Erythroblast (primary cell): ENCODE measurements at places on chromosomes 11 and 22.

DNA sequence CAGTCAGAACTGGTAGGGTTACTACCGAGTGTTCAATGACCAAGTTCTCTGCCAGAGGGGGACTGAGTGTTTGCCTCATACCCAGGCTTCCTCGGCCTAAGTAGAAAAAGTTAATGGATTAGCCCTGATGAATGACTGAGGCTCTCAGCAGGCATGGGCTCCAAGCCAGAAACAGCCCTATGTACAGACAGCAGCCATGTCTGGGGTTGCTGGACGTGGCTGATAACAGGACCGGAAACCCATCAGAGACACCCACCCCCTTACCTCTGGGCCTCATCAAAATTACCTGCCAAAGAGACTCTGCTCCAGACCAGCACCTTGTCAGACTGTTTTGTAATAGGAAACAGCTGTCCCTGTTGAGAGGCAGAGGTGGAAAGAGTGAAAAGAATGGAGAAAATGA, 351.4 kb downstream of the ETS1 start:
- no peak for DNase-seq

- peak; percentile 28 for DNase-seq
Measured at GRCh38 chr11:34565417-34566207, 52.0 kb upstream of the ELF5 start.

- no peak for DNase-seq
Measured at GRCh38 chr11:67551127-67551526, 27.9 kb upstream of the CABP2 start.

DNA sequence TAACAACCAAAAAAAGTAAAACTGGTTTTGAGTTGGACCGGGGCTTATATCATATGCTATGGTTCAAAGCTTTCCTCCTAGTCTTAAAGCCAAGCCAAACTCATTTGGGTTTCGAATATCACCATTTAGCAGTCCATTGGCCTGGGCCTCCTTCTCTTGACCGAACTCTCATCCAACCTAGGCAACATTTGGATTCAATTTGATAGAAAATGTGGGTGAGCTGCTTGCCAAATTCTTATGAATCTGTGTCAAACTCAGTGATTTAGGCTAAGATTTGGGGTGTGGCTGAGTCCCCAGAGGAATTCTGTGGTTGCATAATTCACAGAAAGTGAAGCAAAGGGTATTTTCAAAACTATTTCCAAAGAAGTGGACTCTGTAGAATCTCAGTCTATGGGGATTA, 83.7 kb downstream of the BLID start:
- no peak for DNase-seq

- no peak for DNase-seq
Measured at GRCh38 chr22:49667236-49667635, 160.4 kb downstream of the BRD1 start.

DNA sequence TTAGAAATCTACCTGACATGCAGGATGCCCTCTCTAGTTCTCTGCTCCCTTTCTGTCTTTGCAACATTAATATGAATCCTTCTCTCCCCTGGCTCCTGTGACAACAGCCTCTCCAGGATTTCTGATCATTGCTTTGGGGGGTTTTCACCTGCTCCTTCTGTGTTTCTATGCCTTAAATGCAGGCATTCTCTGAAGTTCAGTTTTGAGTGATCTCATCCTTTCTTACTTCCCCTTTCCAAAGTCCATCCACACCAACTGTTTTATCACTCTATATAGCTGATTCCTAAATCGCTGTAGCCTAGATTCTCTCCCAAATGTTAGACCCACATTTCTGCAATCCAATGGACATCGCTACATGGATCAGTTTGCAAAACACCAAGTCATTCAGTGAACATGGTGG, 330.7 kb upstream of the NCAM1 start:
- no peak for DNase-seq

- peak; percentile 21 for DNase-seq
Measured at GRCh38 chr11:10298342-10298741, 4.3 kb upstream of the SBF2 start.

DNA sequence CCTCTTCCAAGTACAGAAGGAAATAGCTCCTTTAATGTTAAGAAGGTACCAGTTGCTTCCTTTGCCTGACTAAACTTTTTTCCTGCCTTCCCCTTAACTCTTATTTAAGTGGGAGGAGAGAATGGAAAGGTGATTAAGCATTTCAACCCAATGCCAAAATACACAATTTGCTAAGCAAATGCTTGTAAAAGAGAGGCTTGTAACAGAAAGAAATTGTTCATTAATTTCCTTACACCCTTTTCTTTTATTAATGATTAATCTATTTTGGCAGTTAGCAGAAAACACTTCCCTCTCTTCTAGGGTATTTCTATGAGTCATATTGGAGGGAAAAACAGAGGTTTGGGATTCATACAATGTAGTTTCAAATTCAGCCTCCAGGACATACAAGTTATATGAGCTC, 427.6 kb upstream of the FAT3 start:
- DNase-seq, result no peak

- DNase-seq, result peak; percentile 93
Measured at GRCh38 chr22:39994041-39994565, 651 bp upstream of the FAM83F start.

GRCh38 chr11:128095466-128095981, 491.8 kb downstream of the ETS1 start:
- no peak for DNase-seq

GRCh38 chr11:101797335-101797734, 117.5 kb upstream of the CEP126 start:
- DNase-seq, result no peak

DNA sequence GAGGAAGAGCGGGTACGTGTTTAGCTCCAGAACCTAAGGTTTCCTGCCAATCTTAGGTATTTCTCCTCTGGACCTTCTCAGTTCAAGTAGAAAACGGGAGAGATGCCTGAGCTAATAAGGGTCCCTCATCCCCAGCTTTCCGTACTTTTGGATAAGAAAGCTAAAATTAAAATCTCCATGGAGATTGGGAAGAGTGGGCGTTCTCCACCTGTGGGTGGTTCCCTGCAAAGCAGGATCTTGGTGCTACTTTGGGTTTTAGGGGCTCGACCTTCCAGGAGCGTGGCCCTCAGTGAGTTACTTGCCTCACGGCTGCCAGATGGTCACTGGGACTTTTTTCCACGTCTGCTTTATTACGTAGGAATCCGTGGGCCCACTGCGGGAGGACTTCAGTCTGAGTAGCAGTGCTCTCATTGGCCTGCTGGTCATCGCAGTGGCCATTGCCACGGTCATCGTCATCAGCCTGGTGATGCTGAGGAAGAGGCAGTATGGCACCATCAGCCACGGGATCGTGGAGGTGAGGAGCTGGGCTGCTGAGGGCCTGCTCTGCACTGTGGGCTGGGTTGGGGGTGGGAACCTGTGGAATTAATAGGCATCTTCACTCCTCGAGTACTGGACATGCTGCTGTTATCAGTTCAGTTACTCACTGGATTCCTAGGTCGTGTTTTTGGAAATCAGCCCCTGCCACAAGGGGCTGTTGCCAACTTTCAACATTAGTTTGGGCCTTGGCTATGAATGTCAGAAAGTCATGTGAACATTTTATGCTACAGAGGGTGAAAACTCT, 17.8 kb upstream of the ST14 start:
- no peak for DNase-seq

GRCh38 chr11:128717516-128717915, 23.6 kb downstream of the FLI1 start:
- no peak for DNase-seq

GRCh38 chr11:85170184-85170583, 457.0 kb downstream of the DLG2 start:
- no peak for DNase-seq

DNA sequence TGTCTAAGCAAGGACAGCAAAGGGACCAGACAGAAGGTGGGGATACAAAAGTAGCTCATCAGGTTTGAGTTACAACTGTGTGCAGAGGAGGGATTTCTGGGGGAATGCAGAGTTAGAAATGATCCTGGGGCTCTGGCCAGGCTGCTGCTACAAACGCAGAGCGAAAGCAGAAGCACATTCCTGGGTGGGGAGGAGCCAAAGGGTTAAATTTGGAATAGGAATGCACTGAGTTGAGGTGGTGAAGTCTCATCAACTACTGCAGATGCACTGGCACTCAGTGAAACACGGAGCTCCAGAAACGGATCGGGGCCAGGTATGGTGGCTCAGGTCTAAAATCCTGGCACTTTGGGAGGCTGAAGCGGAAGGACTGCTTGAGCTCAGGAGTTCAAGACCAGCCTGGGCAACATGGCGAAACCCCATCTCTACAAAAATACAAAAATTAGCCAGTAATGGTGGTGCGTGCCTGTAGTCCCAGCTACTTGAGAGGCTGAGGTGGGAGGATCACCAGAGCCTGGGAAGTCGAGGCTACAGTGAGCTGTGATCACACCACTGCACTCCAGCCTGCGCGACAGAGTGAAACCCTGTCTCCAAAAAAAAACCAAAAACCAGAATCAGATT, 3.2 kb downstream of the CHKA start:
- no peak for DNase-seq

GRCh38 chr11:130940706-130941105, 24.4 kb upstream of the SNX19 start:
- no peak for DNase-seq

DNA sequence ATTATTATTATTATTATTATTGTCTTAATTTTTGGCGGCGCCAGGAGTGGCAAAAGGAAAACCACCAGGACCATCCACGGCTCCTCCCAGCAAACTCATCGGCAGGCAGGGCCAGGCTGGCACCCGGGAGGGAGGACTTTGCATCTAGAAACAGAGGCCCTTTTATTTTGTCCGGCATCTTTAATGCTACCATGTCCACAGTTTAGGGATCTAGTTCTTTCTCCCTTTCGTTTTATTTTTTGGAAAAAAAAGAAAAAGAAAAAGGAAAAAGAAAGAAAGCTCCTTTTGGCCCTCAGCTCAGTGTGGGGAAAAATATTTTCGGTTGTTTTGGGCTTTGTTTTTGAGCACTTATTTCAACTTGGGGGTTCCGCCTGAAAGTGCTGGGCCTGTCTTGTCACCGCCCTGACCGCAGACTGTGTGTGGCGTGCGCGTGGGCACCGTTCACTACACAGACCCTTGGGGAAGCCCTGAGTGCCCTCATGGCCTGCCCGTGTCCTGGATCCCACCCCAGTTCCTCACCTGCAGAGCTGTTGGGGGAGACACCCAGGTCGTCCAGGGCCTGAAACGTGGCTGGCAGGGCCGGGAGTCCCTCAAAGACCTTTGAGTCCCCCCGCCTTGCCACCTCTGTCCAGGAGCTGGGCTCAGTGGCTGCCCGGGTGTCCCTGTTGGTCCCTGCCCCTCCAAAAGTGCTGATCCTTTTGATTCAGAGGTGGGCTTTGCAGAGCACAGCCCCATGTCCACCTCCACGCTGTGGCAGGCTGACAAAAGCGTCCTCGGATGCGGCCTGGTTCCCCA, 69.1 kb upstream of the PPARA start:
- no peak for DNase-seq

- DNase-seq, result peak; percentile 15
Measured at GRCh38 chr11:132114185-132114584, 743.8 kb downstream of the NTM start.

GRCh38 chr11:8296872-8297271, 33.2 kb upstream of the LMO1 start:
- no peak for DNase-seq

- DNase-seq, result peak; percentile 57
Measured at GRCh38 chr11:16607675-16608644, 130.5 kb upstream of the C11orf58 start.

GRCh38 chr22:35212009-35212408, 45.3 kb upstream of the HMGXB4 start:
- peak; percentile 89 for DNase-seq

DNA sequence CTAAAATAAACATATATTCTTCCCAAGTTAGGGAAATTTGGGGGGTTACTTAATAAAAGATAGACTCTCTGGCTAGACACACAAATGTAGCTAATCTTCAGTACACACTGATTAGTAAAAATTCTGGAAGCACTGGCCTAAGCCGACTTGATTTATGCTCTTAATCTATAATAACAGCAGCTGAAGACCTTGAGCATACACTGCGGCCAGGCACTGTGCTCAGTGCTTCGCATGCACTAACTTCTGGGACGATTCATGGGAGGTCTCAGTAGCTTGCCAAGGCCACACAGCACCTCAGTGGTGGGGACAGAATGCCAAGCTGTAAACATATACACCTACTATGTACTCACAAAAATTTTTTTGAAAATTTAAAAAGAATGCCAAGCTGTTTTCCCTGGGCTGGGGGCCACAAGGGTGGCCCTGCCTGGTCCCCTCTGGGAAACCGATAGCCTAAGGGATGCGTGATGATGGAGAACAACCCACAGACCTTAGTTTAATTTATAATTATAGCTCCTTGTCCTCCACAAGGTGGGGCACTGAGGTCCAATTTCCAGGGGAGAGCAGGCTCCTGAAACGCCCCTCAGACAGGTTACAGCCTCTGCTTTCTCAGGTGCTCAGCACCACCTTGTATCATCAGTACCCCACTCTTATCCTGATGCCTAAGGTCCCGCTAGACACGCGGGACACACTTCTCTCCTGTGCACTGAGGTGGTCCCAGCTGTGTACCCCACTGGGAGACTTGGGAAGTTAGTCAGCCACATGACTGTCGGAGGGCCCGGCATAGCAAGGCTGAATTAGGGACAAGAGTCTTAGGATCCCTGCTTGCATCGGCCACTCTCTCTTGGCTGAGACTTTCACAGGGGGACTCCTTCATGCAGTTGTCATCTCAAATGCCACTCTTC, 20.1 kb downstream of the SERPIND1 start:
- no peak for DNase-seq

- DNase-seq, result no peak
Measured at GRCh38 chr11:33895752-33896137, 3.9 kb upstream of the LMO2 start.

DNA sequence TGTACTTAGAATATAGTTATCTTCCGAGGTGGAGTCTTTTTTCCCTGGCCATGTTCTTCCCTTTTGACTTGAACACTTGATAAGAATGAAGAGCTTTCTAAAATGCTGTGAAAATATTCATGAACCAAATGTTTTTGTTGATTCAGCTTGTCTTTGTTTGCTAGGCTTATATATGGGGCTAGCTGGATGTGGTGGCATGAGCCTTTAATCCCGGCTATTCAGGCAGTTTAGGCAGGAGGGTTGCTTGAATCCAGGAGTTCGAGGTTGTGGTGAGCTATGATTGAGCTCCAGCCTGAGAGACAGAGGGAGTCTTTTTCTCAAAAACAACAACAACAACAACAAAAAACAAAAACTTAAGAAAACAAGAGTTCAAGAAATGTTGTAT, 23.1 kb downstream of the CBL start:
- DNase-seq, result no peak

GRCh38 chr11:107719073-107719472, 7.2 kb upstream of the SLN start:
- DNase-seq, result no peak
